ENCODE measurements at places on chromosomes 5 and 9.

- DNase-seq, result no peak
These were observed 259.3 kb upstream of the SLC30A5 start for GRCh38 chr5:68834491-68834981.

DNA sequence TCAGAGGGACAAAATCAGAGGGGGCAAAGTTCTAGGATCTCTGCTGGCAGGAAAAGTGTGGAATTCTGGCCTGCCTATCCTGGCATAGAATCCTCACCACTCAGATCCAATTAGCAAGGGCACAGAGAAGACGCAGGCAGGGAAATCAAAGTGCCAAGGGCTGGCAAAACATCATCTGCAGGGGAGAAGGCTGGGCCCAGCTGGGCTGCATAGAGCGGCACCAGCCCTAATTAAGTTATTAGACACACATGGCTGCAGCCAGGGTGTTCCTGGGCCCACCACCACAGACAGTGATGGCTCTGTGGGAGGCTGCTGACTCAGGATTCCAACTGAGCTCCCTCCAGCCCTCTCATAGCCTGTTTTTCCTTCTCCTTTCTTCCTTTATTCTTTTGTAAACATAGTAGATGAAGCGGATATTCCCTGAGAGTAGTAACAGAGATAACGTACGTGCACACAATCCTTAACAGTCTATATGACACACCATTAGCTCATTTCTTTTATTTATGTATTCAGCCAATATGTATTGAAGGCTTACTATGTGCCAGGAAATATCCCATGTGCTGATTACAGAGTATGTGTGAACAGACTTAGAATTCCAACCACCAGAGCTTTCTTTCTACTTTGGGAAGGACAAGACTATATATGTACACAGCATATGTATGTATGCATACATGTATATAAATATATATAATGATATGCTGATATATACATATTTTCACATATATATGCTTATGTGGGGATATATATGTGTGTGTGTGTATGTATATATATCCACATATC is 236.1 kb downstream of the ASTN2 start:
- DNase-seq, result no peak

GRCh38 chr9:78025186-78025585 is 6.4 kb downstream of the GNAQ start:
- no peak for DNase-seq

DNA sequence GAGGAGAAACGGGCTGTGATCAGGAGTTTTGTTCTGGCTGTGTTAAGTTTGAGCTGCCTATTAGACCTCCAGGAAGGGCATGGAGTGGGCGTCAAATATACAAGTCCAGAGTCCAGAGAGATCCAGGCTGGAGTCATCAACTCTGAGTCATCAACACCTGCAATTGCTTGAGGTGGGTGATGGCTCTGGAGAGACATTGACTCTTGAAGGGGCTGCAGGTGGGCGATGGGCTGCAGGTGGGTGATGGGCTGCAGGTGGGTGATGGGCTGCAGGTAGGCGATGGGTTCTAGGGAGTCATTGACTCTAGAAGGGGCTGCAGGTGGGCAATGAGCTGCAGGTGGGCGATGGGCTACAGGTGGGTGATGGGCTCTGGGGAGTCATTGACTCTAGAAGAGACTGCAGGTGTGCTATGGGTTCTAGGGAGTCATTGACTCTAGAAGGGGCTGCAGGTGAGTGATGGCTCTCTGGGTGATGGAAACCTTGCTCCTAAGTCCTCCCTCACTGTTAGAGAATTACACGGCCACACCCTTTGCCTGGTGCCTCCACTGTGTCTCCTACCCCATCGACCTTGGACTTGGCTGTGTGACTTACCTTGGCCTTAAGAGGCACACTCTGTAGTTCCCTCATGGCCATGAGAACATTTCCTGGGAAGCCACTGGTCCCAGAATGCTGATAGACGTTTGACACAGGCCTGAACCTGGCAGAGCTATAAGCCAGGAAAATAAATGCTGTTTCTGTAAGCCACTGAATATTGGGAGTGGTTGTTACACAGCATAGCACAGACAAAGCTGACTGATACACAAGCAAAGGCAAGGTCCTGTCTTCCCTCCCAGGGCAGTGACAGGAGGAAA is 10.4 kb upstream of the FIBCD1 start:
- no peak for DNase-seq

GRCh38 chr5:146369691-146370090 is 31.1 kb downstream of the POU4F3 start:
- no peak for DNase-seq

All from activated T-helper 1 cell treated with anti-CD3 and anti-CD28 coated beads, Interleukin-2, amount 50 U/mL, for 16 hours (primary cell).